ENCODE measurements at places on chromosomes 6 and 20. TPM values are rescaled to one million over a fixed set of nuclear protein-coding genes. Genes with fewer than 3 reads are reported as not detected.

The GRIK2 gene
- not detected for total RNA-seq

The SEL1L2 gene
- not detected for total RNA-seq

GRCh38 chr20:63150391-63150898 is 65.5 kb downstream of the YTHDF1 start:
- H3K36me3 ChIP-seq = no peaks in the 10 kb centered on the region
- H3K27me3 ChIP-seq = peaks cover 20% of the 10 kb centered on the region
- no peak overlapping the region for H3K27ac ChIP-seq
- DNase-seq = no peak

The EFCAB8 gene
- 0.45 TPM for total RNA-seq

The STMND1 gene
- not detected for total RNA-seq

GRCh38 chr6:34239500-34239825 is 2.8 kb downstream of the HMGA1 start:
- H3K27ac ChIP-seq = peak overlapping the region; percentile 97
- H3K36me3 ChIP-seq = peaks cover 52% of the 10 kb centered on the region
- no peaks in the 10 kb centered on the region for H3K27me3 ChIP-seq
- no peak for DNase-seq
- peak overlapping the region; percentile 91 for H3K4me3 ChIP-seq
- H3K4me1 ChIP-seq = peaks cover 65% of the 10 kb centered on the region

- DNase-seq = peak; percentile 63
- H3K27me3 ChIP-seq = no peaks in the 10 kb centered on the region
Observed at GRCh38 chr20:46400828-46401477, 5.5 kb downstream of the ELMO2 start.

DNA sequence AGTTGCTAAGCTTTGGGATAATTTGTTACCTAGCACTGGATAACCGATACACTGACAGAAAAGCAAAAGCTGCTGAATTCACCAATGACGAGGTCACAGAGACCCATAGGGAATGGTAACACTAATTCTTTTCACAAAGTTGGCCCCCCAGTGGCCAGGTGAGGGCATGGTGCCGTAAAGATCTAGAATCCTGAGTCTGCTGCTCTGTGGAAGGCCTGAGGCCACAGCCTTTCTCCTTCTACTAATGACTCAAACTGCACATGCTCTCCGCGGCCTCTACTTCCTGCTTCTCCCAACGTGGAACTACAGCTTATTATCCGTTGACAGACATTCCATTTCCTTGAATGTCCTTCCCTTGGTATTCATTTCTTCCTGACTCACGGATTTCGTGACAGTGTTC is 127.1 kb downstream of the OPRM1 start:
- peaks cover 57% of the 10 kb centered on the region for H3K4me1 ChIP-seq
- no peak for DNase-seq
- H3K27me3 ChIP-seq = no peaks in the 10 kb centered on the region
- peaks cover 29% of the 10 kb centered on the region for H3K36me3 ChIP-seq

The ZNF334 gene
- 1.7 TPM for total RNA-seq

GRCh38 chr6:30544666-30545272 is 11.5 kb downstream of the GNL1 start:
- DNase-seq = peak; percentile 38
- H3K4me3 ChIP-seq = no peak overlapping the region
- peaks cover 11% of the 10 kb centered on the region for H3K36me3 ChIP-seq
- no peak overlapping the region for H3K27ac ChIP-seq
- H3K27me3 ChIP-seq = no peaks in the 10 kb centered on the region
- peaks cover 33% of the 10 kb centered on the region for H3K4me1 ChIP-seq

GRCh38 chr20:11092151-11092550 is 418.4 kb upstream of the JAG1 start:
- no peaks in the 10 kb centered on the region for H3K36me3 ChIP-seq
- no peak overlapping the region for H3K4me3 ChIP-seq

DNA sequence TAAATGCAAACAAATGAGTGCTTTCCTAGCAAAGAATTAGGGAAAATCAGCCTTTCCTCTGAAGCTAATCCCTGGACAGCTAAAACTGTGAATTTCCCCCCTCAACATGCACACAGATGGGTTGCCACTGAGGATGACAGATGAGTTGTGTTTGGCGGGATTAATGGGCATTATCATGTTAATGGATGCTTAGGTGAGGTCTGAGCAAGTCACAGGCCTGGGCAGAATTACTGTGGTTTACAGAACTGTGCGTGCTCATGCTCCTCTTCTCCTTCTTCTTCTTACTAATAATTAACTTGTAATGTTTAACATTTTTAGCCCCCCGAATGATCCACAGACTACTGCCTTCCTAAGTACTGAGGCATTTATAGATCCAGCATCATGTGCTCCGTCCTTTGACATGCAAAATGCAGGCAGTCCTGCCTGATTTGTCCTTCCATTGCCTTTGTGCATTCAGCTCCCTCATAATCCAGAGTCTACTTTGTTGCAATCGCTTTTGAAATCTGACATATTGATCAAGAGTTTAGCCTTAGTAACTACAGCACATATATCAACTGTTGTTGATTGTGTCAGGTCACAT is 753.4 kb upstream of the MMS22L start:
- H3K27ac ChIP-seq = no peak overlapping the region
- no peak for DNase-seq
- no peak overlapping the region for H3K4me3 ChIP-seq
- no peaks in the 10 kb centered on the region for H3K4me1 ChIP-seq

- peak overlapping the region; percentile 94 for H3K27ac ChIP-seq
- peak overlapping the region; percentile 97 for H3K4me3 ChIP-seq
- no peaks in the 10 kb centered on the region for H3K27me3 ChIP-seq
- H3K36me3 ChIP-seq = peaks cover 7% of the 10 kb centered on the region
Observed at GRCh38 chr20:32820698-32821377, 1.1 kb downstream of the MAPRE1 start.

- no peaks in the 10 kb centered on the region for H3K27me3 ChIP-seq
- no peak overlapping the region for H3K27ac ChIP-seq
- no peak overlapping the region for H3K4me3 ChIP-seq
- DNase-seq = no peak
- H3K4me1 ChIP-seq = no peaks in the 10 kb centered on the region
Observed at GRCh38 chr6:35742842-35743241, 6.0 kb downstream of the ARMC12 start.

The ZSCAN23 gene
- total RNA-seq = 2.0 TPM

The THBS2 gene
- total RNA-seq = not detected

GRCh38 chr20:55086421-55086820 is 611.0 kb downstream of the DOK5 start:
- H3K27ac ChIP-seq = no peak overlapping the region
- no peak for DNase-seq
- H3K4me3 ChIP-seq = no peak overlapping the region
- H3K36me3 ChIP-seq = no peaks in the 10 kb centered on the region
- H3K27me3 ChIP-seq = no peaks in the 10 kb centered on the region
- no peaks in the 10 kb centered on the region for H3K4me1 ChIP-seq

GRCh38 chr20:45392733-45393132 is 14.6 kb upstream of the TP53TG5 start:
- no peak overlapping the region for H3K4me3 ChIP-seq
- H3K36me3 ChIP-seq = peaks cover 3% of the 10 kb centered on the region
- H3K27me3 ChIP-seq = no peaks in the 10 kb centered on the region

DNA sequence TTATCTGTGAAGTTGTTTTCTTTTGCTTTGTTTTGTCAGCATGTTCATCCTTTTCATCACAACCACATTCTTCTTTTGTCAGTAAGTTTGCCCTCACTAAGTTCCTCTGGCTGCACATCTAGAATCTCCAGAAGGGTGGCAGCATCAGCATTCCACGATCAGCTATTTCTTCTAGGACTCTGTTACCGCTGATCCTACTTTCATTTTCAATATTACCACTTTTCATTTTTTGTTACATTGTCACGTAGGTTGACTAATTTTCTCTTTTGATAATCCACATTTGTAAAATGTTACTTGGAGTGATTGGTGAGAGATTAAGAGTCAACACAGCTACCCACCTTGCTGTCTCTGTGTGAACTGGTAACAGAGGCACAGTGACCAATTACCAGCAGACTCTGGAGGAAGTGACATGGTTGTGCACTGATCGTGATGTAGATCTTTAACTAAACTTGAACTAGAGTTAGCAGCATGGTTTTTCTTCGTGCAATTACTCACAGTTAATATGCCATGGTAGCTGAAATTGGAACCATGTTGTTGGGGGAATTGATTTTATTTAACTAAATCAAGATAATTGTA is 307.9 kb upstream of the SLC35B3 start:
- H3K36me3 ChIP-seq = no peaks in the 10 kb centered on the region
- no peak overlapping the region for H3K27ac ChIP-seq
- H3K4me3 ChIP-seq = peak overlapping the region; percentile 59
- peaks cover 11% of the 10 kb centered on the region for H3K4me1 ChIP-seq
- H3K27me3 ChIP-seq = no peaks in the 10 kb centered on the region

- H3K4me3 ChIP-seq = no peak overlapping the region
- H3K27ac ChIP-seq = no peak overlapping the region
- no peaks in the 10 kb centered on the region for H3K27me3 ChIP-seq
- peaks cover 6% of the 10 kb centered on the region for H3K36me3 ChIP-seq
- H3K4me1 ChIP-seq = peaks cover 56% of the 10 kb centered on the region
Observed at GRCh38 chr20:49700411-49701185, 13.1 kb downstream of the B4GALT5 start.

GRCh38 chr6:52336919-52337561 is 24.9 kb upstream of the PAQR8 start:
- no peaks in the 10 kb centered on the region for H3K36me3 ChIP-seq
- DNase-seq = no peak
- no peak overlapping the region for H3K27ac ChIP-seq
- no peak overlapping the region for H3K4me3 ChIP-seq

The SPDEF gene
- 0.24 TPM for total RNA-seq

GRCh38 chr20:24016607-24017457 is 28.3 kb upstream of the GGTLC1 start:
- H3K27ac ChIP-seq = no peak overlapping the region
- DNase-seq = peak; percentile 42
- no peaks in the 10 kb centered on the region for H3K27me3 ChIP-seq
- no peak overlapping the region for H3K4me3 ChIP-seq

The ENPP3 gene
- 0.96 TPM for total RNA-seq

The PTK7 gene
- 2.0 TPM for total RNA-seq

The THEMIS gene
- total RNA-seq = 7.0 TPM

DNA sequence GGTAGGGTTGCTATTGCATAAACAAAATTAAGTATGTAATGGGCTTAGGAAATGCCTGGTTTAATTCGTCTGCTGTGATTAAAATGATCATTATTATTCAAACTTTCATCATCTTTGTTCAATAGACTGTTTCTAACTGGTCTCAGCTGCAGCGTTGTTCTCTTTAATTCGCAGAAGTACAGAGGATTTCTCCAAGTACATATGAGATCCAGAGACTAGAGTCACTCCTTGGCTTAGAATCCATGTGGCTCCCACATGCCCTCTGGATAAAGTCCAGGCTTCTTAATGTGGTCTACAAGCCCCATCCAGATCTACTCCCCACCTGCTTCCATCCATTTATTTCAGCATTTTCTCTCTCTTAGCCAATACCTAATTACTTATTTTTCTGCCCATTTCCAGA is 1.1 kb upstream of the ZBTB24 start:
- H3K36me3 ChIP-seq = peaks cover 18% of the 10 kb centered on the region
- no peak overlapping the region for H3K27ac ChIP-seq
- H3K4me1 ChIP-seq = peaks cover 27% of the 10 kb centered on the region
- no peak for DNase-seq

GRCh38 chr20:33669224-33669623 is 2.5 kb downstream of the ACTL10 start:
- H3K36me3 ChIP-seq = no peaks in the 10 kb centered on the region
- no peak overlapping the region for H3K4me3 ChIP-seq
- DNase-seq = no peak
- H3K4me1 ChIP-seq = peaks cover 35% of the 10 kb centered on the region
- no peak overlapping the region for H3K27ac ChIP-seq

DNA sequence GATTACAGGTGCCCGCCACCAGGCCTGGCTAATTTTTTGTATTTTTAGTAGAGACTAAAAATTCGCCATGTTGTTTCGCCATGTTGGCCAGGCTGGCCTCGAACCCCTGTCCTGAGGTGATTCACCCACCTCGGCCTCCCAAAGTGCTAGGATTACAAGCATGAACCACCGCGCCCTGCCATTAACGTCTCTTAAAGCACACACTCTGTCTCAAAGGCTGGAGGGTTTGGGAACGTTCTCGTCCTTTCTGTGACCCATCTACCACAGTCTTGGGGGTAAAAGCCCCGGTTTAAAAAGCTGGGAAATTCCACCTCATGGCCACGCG is 57.8 kb upstream of the ARID1B start:
- H3K36me3 ChIP-seq = no peaks in the 10 kb centered on the region
- no peak overlapping the region for H3K27ac ChIP-seq
- no peaks in the 10 kb centered on the region for H3K27me3 ChIP-seq
- peak overlapping the region; percentile 70 for H3K4me3 ChIP-seq
- H3K4me1 ChIP-seq = peaks cover 16% of the 10 kb centered on the region

GRCh38 chr6:32953775-32954174 is 878 bp upstream of the HLA-DMA start:
- no peak overlapping the region for H3K27ac ChIP-seq
- no peaks in the 10 kb centered on the region for H3K27me3 ChIP-seq
- H3K36me3 ChIP-seq = no peaks in the 10 kb centered on the region
- H3K4me3 ChIP-seq = no peak overlapping the region
- peaks cover 44% of the 10 kb centered on the region for H3K4me1 ChIP-seq
- no peak for DNase-seq

The C6orf58 gene
- not detected for total RNA-seq

The MAPK13 gene
- total RNA-seq = 49.8 TPM

DNA sequence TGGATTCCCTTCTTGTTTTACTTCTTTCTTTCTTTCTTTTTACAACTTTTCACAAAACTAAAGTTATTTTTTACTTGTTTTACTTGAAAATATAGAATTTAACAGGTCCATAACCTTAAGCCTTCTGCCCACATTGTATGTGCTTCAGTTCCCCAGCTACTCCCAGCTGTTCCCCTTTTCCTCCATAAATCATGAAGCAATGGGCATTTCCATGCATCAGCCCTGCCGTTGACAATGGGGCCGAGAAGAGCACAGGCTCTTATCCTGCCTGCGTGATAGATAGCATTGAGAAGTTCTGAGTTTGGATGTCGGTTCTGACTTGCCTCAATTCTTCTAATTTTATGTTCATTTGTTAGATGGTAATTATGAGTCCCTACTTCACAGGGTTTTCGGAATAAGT is 583.8 kb downstream of the CDH26 start:
- peaks cover 9% of the 10 kb centered on the region for H3K27me3 ChIP-seq
- H3K4me3 ChIP-seq = no peak overlapping the region
- no peaks in the 10 kb centered on the region for H3K4me1 ChIP-seq

The PREX1 gene
- total RNA-seq = 43.7 TPM

DNA sequence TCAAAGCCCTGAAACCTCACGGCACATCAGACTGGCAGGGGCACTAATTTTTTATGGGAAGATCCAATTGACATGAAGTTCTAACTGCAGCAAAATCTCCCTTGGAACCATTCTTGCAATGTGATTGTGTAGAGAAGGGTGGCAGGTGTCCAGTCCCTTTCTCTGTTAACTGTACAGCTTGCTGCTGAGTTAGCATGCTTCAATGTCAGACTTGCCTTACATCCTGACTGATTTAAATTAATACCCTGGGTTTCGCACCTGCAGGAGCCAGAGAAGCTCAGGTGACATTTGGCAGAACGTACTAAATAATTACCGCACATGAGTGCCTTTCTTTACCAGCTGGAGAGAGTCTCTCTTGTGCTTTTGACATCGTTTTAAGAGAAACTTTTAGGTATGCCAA is 123.0 kb downstream of the DOK5 start:
- peaks cover 11% of the 10 kb centered on the region for H3K27me3 ChIP-seq
- no peak overlapping the region for H3K27ac ChIP-seq
- no peaks in the 10 kb centered on the region for H3K4me1 ChIP-seq
- no peak for DNase-seq
- no peaks in the 10 kb centered on the region for H3K36me3 ChIP-seq

- no peak overlapping the region for H3K4me3 ChIP-seq
- DNase-seq = no peak
- no peaks in the 10 kb centered on the region for H3K36me3 ChIP-seq
- H3K27me3 ChIP-seq = no peaks in the 10 kb centered on the region
Observed at GRCh38 chr6:134420614-134421181, 102.8 kb upstream of the SGK1 start.

Data from activated naive CD4-positive, alpha-beta T cell treated with anti-CD3 and anti-CD28 coated beads for 36 hours (primary cell).